ENCODE measurements at places on chromosomes 4 and X.

DNA sequence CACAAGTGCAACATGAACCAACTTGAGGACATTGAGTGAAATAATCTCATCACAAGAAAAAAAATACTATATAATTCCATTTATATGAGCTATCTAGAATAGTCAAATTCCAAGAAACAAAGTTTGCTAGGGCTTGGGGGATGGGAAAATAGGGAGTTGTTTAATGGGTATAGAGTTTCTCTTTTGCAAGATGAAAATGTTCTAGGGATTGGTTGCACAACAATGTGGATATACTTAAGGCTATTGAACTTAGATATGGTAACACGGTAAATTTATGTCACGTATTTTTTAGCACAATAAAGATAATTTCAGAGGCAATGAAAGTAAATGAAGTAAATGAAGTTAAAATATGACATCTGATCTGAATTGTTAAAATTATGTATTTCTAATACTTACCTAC lies 7.9 kb downstream of the MFSD8 start:
- no peak for DNase-seq

DNA sequence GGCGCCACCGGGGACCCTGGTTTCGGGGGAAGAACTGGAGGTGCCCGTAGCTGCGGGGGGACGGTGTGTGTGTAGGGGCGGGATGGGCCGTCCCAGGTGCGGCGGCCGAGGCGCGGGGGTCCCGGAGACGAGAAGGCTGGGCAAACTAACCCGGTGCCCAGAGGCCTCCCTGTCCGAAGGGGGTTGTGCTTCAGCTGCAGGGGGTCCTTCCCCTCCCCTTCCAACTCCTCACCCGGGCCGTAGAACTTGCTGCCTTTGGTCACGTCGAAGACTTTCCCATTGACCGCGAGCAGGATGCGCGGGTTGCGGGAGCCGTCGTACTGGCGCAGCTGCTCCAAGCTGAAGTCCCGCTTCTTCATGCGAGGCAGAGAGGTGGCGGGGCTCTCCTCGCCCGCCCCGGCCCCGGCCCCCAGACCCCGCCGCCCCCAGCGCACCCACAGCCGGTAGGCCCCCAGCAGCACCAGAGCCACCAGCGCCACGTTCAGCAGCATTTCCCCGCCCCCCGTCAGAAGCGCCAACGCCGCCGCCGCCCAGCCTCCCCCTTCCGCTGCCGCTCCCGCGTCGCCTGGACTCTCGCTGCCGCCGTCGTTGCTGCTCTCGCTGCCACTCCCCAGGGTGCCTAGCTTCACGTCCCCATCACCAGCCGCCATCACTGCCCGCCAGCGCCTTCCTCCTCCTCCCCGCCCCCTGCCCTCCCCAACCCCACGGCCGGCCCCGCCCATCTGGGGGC lies at the start of gene PGRMC2:
Gene PGRMC2, minus strand, starts transcription at position 673 of the 730 bp plus-strand sequence. Its CDS starts 23 bp downstream, at position 650.
- no peak for DNase-seq

DNA sequence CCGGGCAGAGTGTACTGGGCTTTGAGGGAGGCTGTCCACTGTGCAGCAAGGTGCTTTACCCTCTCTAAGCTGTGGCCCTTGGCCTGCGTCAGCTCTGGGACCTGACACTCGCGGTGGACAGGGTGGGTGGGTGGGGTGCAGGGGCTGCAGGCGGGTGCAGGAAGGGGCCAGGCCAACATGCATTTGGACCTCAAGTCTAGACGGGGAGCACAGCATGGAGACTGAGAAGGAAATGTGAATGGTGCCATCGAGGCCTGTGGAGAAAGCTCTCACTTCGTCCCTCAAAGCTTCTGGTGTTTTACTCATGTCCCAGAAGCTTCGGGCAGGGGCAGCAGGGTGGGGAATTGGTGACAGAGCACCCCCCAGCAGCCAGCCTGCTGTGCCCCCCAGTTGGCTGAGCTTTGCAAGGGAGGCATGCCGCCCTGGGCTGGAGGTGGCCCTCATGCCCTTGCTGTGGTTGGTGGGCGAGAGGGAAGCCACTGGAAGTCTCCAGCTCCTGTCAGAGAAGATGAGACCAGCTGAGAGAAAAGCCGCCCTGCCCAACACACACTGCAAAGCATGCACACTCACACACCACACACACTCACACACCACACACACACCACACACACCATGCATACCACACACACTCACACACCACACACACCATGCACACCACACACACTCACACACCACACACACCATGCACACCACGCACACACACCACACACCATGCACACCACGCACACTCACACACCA lies 12.3 kb downstream of the PNMA6E start:
- DNase-seq, result no peak

- no peak for DNase-seq
These were observed 919.0 kb downstream of the RAPGEF2 start for GRCh38 chr4:160021870-160022269.

GRCh38 chrX:69538321-69538876 lies 34.3 kb downstream of the NALF2 start:
- DNase-seq, result peak; percentile 54

- DNase-seq, result no peak
These were observed 432.0 kb downstream of the GLUD2 start for GRCh38 chrX:121479406-121479805.

DNA sequence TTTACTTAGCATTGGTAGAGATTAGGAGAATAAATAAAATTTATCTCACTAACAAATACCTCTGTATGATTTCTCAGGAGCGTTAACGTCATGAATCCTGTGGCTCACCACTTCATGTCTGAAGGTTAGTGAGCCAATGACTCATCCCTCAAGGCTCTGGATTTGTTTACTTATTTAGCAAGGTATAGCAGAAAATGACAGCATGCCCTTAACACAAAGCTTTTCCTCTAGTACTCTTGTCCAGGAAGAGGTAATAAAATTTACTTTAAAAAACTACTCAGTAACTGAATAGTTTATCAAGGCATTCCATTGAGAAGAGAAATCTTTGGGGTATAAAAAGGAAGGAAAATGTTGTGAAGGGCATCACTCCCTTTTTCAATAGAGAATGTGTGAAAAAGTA lies 823.8 kb downstream of the CCSER1 start:
- no peak for DNase-seq

DNA sequence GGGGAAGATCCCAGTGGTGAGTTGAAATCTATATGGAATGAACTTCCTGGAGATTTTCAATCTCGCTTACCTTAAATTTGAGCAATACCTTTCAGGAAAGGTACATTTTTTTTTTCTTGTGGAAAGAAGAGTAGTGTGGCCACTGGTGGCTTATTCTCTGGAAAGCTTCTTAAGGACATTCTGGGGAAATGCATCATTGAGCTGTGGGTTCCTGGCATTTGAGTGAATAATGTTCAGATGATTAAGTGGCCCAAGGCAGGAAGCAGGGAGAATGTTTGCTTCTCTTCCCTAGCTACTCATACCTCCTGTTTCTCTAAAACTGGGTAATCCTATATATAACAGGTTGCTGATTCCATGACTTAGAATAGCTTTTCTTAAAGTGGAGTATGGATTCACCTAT lies 31.8 kb downstream of the STAG2 start:
- DNase-seq, result no peak

DNA sequence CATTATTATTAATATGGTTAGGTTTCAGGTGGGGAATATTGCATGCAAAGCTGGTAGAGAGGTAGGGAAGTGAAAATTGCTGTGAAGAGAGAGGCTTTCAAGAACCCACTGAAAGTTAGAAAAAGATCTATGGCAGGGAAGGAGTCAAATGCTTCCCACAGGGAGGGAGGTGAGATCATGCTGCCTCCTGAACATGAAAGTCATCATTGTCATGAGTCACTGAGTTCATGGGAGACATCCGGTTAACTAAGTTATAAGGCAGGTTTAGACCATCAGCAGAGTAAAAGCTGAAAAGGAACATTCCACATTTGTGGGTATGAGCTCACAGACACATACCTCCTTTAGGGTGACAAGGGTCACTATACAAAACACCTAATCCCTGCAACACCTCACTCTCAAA lies 16.2 kb downstream of the GATB start:
- DNase-seq, result no peak

- DNase-seq, result no peak
These were observed at the start of gene JCHAIN for GRCh38 chr4:70666369-70666768. TSS of gene JCHAIN (minus strand) at chr4:70666508. CDS start at chr4:70666490, 18 bp downstream.

DNA sequence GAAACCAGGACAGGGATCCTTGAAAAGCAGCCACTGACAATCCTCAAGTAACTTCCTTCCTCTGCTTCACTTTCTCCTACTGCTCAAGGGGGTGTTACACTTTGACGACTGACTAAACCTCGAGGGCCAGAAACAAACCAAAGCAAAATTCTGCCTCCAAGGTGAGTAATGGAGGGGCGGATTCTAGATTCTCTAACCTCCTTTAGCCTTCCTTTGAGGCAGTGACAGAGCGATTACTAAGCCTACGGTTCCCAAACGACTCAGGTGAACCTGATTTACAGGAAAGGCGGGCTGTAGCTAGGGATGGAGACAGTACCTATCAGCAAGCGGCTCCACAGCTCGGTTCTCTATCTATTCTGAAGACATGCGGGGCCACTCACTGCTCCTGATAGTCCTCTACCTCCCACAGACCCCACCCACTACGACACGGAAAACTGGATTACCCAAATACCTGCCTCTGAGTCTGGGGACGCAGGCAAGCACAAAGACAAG lies 487 bp downstream of the TBCK start:
- peak; percentile 41 for DNase-seq

GRCh38 chr4:76969941-76970529 lies 20.5 kb downstream of the SEPTIN11 start:
- DNase-seq, result no peak

GRCh38 chr4:107034091-107034995 lies 1.8 kb downstream of the DKK2 start:
- no peak for DNase-seq

DNA sequence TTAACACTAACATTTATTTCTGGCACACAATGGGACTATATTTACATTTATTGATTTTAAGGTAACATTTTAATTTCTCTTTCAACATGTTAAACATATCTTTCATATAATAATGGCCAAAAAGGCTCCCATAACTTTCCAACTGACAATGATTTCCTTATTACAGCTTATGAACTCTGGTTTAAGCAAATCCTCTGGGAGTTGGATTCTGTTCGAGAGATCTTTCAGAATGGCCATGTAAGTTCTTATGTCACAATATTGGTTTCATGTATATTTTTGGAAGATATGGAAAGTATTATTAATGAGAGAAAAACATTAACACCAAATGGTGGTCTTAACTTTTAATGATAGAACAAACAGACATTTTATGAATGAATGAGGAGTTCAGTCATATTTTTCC lies 4.1 kb downstream of the TDO2 start:
- DNase-seq, result no peak

GRCh38 chr4:108532738-108533137 lies 87.6 kb upstream of the RPL34 start:
- DNase-seq, result no peak

GRCh38 chrX:133922390-133922771 lies 63.0 kb downstream of the GPC3 start:
- DNase-seq, result peak; percentile 0

- no peak for DNase-seq
These were observed 50.0 kb downstream of the WFS1 start for GRCh38 chr4:6319530-6320150.

DNA sequence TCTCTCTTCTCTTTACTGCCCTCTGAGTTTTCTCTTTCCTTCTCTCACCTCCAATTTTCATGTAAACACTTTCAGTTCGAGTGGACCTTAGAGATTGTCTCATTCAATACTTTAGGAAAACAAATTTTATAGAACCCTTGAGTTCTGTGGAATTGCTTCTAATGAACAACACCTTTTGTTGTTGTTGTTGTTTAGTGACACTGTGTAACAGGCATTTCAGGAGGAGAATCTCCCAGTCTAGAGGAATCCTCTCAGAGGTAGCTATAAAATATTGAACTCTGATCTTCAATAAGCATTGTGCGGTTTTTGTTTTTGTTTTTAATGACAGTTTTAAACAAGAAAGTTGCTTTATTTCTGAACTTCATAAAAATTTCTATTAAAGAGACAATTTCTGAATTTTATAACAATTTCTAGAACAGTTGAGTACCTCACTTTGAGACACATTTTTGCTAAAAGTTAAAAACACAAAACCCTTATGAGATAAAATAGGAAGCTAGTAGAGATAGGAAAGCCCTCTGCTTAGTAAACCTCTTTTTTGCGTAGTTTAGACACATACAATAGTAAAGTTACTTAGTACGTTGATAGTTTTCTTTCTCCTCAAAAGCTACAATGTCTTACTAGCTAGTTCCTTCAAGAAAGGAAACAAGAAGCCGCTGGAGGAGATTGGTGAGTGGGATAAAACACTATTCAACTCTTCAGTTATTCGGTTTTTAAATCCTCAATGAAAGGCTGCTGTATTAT lies 38.8 kb downstream of the CLCN3 start:
- no peak for DNase-seq

DNA sequence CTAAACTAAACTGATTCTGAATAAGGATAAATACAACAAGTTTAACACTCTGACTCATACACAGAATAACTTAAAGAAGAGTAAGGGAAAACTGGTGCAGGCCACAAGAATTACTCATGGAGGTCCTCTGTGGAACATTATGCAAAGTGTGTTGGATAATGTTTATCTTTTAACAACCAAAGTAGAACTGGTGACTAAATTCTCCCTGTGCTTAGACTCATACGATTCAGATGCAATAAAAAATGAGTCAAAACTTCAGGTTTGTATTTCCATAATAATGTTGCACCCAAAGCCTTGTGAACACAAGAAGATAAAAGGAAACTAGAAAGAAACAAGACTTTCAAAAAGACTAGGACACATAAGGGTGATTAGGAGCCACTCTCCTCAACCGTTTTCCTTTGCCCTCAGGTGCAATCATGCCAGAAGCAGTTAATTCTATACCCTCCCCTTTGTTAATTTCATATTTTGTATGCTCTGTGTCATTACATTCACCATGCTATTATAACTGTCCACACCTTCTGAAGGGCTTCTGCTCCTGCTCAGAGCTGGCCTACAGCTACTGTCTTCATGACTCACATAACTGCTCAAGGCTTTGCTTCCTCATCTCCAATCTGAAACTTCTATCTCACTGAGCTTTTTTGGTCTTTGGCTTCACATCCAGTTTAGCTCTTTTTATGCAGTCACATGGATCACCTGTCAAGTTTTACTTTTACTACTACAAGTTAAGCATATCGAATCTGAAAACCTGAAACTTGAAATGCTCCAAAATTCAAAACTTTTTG lies 60.2 kb downstream of the KCNIP4 start:
- no peak for DNase-seq

- no peak for DNase-seq
These were observed 59.4 kb downstream of the TSC22D3 start for GRCh38 chrX:107716118-107716684.

- DNase-seq, result no peak
These were observed 10.5 kb downstream of the PRKG2 start for GRCh38 chr4:81204571-81204970.

DNA sequence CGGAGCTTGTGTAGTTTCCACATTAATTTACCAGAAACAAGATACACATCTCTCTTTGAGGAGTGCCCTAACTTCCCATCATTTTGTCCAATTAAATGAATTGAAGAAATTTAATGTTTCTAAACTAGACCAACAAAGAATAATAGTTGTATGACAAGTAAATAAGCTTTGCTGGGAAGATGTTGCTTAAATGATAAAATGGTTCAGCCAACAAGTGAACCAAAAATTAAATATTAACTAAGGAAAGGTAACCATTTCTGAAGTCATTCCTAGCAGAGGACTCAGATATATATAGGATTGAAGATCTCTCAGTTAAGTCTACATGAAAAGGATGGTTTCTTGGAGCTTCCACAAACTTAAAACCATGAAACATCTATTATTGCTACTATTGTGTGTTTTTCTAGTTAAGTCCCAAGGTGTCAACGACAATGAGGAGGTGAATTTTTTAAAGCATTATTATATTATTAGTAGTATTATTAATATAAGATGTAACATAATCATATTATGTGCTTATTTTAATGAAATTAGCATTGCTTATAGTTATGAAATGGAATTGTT lies at the start of gene FGB:
Gene FGB, plus strand, starts transcription at position 315 of the 558 bp plus-strand sequence. Its CDS starts 8 bp downstream, at position 323.
- no peak for DNase-seq
